Mammary epithelial cell (primary cell): ENCODE measurements at places on chromosomes 5 and 9.

DNA sequence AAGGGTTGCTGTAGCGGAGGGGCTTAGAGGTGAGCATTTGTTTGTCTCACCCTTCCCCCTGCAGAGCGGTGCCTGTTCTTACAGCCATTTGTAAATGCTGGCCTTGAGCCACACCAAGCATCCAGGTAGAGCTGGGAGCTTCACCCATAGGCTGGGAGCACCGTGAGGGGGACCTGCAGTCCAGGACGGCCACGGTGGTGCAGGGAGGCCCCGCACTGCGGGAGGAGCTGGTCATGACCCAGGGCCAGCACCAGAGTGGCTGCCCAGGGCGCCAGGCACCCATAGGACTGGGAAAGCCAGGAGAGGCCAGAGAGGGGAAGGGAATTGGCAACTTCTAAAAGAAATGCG lies 197.3 kb upstream of the ADAMTS16 start:
- DNase-seq: no peak

DNA sequence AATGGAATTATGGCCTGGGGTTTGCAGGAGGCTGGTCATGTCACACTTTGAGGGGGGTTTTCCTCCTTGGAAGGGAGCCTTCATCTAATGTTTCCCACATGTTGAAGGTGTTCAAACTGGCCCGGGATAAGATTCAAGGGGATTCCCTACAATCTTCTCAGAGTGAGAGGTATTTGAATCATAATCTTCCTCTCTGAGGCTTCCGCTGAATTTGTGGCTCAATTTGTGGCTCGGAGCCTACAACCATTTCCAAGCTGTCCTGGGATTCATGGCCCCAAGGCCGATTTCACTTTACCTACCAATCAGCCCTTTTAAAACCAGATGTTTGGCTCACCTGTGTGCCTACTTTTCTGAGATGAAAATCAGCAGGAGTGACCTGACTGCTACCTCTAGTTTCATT lies 3.9 kb downstream of the TNC start:
- no peak for DNase-seq

DNA sequence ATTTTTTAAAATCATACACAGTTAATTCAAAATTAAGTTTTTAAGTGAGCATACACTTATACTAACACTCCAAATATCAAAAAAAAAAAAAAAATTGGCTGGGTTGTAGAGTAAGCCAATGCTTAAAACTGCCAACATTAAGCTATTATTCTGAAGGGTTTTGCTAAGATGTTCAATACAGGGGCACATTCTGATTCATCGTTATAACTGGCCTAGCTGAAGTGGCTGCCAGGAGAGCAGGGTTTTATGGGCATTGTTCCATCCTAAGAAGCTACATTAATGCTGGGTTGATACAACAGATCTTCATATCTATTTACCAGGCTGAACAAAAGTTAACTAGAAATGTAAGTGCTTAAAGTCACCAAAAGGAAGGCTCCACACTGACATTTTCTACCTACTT lies 13.4 kb downstream of the ELAVL2 start:
- no peak for DNase-seq

GRCh38 chr5:107324071-107324470 lies 346.7 kb downstream of the EFNA5 start:
- DNase-seq: no peak

- no peak for DNase-seq
Measured at GRCh38 chr5:131081913-131082488, 83.1 kb downstream of the HINT1 start.

DNA sequence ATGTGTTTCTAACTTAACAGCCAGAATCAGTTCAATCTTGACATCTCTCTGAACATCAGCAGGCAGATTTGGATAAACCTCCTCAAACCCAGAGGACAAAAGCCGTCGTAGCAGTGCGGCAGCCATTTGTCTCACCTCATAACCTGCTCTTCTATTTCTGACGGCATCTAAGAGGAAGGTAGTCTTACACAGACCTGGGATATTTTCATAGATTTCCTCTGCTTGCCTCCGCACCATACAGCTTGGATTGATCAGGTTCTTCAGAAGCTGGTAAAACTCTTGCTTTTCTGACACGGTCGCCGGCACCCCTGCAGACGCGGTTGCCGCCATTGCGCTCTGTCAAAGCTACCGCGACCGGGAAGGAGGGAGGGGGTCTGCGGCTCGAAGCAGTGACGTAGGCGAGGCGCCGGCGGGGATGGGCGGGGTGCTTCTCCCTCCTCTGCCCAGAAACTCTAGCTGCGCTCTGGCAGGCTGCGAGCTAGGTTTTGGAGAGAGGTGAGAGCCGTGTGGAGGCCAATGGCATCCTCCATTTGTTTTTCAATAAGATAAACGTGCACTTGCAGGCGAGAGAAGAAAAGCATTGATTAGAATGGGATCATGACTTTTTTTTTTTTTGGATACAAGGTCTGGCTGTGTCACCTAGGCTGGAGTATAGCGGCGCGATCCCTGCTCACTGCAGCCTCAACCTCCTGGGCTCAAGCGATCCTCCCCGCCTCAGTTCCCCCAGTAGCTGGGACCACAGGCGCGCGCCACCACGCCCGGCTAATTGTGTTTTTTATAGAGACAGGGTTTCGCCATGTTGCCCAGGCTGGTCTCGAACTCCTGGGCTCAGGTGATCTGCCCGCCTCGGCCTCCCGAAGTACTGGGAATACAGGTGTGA lies at the start of gene RANBP6:
TSS of gene RANBP6 (minus strand) at position 347 of the 880 bp plus-strand sequence. CDS start at position 330, 17 bp downstream.
- peak; percentile 80 for DNase-seq

DNA sequence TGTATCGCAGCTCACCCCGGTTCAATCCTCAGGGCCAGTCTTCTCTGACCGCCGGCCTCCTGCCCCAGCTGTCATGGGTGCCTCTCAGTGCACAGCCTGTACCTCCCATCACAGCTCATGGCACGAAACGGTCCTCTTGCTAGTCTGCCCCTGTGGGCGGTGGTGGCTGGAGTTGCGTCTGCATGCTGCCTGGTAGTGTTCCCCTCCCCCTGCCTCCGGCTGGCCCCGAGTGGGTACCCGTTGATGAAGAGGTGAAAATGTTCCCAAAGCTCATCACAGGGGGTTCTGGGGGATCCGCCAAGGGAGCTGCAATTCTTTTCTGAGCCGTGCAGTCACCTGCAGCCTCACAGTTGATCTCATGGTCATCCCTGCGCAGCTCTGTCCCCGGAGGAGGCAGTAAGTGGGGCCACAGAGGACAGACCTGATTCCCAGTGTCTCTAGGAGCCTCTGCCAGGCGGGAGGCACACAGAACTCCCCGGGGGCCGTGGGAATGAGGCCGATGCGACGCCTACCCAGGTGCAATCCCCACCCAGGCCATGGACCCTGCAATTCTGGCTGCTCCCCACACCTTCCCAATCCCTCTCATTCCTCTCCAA lies 34.7 kb upstream of the FIBCD1 start:
- DNase-seq: no peak

- no peak for DNase-seq
Measured at GRCh38 chr9:134083451-134083850, 15.6 kb upstream of the BRD3 start.

- DNase-seq: no peak
Measured at GRCh38 chr5:52119768-52120167, 667.9 kb upstream of the ITGA1 start.

GRCh38 chr9:112112519-112112918 lies 62.6 kb downstream of the SUSD1 start:
- peak; percentile 94 for DNase-seq

- no peak for DNase-seq
Measured at GRCh38 chr9:129497005-129497812, 123.7 kb downstream of the C9orf50 start.

DNA sequence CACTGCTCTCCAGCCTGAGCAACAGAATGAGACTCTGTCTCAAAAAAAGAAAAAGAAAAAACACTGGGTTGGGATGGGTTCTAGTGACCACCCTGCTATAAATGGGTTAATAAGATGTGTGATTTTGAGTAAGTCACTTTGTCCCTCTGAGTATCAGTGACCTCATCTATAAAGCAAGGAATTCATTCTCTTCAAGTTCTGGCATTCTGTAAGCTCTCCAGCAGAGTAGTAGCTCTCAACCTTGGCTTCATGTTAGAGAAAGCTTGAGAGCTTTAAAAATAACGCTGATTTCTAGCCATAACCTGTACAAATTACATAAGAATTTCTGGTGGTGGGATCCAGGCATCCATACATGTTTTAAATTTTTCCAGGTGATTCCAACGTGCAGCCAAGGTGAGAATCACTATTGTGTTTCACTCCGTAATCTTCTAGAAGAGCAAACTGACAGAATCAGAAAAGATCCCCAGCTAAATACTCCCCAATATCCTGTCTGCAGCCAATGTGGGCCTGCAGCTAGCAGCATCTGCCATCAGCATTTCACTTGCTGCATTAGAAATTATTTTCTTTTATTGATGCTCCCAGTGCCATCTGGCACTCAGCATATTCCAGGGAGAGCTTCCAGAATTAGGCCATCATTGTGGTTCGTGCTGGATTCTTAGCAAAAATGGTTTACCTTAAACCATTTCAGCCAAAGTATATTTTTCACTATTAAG lies 109.4 kb downstream of the FEM1C start:
- DNase-seq: no peak

DNA sequence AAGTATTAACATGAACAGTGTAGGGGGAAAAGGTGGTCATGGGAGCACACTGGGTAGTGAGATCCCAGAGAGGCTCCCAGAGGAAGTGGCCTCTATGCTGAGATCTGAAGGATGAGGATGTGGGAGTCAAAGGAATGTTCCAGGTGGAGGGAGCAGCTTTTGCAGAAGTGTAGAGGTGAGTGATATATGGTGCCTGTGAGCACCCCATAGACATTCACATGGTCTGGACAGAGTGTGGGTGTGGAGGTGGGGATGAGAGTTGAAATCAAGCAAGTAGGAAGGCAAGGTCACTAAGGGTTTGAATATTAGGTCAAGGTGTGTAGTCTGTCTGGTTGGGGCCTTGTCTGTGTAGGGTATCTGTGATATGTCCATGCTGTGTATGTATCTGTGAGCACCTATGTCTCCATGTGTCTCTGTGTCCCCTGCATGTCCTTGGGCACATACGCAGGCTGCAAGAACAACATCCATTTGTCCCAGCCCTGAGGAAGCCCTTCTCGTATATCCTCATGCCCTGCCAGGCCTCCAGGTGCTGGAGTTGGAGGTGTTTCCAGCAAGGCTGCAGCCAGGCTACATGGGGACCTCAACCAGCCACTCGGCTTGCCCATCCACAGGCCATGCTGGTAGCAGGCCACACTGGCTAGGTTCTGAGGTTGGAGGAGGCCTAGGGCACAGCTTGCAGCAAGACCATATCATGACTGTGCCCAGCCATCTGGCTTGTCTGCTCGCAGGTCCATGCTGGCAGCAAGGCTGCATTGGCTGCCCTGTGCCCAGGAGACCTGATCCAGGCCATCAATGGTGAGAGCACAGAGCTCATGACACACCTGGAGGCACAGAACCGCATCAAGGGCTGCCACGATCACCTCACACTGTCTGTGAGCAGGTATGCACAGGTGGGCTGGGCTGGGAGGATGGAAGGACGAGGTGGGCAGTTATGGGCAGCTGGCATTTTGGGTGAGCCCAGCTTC lies 4.7 kb downstream of the PDLIM4 start:
- DNase-seq: no peak

GRCh38 chr5:129271308-129271707 lies 176.8 kb downstream of the ISOC1 start:
- peak; percentile 5 for DNase-seq

DNA sequence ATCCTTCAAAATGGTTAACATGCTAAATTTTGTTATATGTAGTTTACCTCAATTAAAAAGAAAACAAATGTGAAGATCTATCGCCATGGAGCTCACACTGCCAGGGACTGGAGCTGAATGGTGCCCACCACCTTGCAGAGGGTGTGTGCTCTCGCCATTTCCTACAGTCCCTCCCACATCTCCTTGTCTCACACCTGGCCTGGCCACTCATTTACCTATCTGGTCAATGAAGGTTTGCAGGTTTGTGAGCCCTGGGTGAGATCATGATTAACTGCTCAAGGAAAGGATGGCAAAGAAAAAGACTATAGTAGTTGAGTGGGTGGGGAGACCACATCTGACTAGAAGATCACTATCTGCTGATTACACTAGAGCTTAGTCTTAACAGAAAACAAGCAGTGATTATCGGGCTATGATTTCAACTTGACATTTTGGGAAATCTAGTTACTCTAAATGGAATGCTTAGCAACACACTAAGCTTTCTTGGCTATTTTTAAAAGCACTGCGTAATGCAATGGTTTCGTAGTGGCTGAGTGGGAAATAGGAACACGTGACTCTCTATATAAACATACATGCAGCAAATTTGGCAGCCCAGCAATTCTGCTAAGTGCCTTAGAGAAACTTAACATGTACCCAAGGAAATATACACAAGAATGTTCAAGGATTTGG lies 27.3 kb downstream of the PUM3 start:
- no peak for DNase-seq

- no peak for DNase-seq
Measured at GRCh38 chr9:102779356-102779755, 215.8 kb upstream of the CYLC2 start.

- no peak for DNase-seq
Measured at GRCh38 chr9:90180381-90180780, 462.2 kb downstream of the DIRAS2 start.

DNA sequence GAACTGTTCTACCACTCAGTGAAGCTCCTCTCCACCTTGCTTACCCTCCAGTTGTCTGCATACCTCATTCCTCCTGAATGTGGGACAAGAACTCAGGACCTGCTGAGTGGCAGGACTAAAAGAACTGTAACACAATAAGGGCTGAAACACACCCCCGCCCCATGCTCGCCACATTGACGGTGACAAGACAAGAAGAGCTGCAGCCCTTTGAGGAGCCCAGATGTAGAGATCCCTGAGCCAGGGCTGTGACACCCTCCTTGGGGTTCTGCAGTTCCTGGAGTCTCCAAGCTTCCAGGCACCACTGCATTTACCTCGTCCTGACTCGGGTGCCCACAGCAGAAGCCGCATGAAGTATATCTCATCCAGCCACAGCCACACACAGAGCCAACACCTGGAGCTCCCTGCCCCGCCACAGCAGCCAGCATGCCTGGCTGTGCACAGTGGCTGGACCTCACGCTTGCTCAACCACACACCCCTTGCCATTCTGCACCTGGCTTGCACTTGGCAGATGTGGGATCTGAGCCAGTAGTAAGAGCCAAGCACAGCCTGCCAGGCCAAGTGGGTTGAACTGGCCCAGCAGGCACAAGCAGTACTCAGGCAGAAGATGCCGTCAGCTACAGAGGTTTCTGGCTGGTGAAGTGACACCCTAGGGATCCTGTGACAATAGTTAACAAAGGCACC lies 166.1 kb downstream of the RNF180 start:
- DNase-seq: no peak

DNA sequence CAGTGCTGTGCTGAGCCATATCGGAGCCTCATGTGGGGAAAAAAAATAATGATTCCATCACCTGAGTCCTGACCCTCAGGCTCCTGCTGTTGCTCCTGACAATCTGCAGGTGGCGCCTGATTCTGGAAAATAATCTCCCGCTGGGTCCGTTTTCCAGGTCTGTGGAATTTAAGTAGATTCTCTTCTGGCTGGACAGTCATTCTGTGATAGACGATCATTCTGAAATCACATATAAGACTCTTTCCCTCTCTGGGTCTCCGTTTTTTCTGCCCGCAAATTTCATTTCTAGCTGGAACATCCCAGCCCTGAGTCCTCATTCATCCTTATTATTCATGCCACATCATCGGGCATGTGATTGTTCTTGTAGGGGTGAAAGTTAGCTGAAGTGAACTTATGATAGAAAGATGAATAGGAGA lies 22.1 kb upstream of the STXBP1 start:
- DNase-seq: peak; percentile 56
